ENCODE measurements at places on chromosomes 5 and 9.

- no peak for DNase-seq
Observed at GRCh38 chr5:168295574-168296201, 4.2 kb downstream of the WWC1 start.

GRCh38 chr9:92476962-92477361, 5.3 kb downstream of the ASPN start:
- DNase-seq = no peak

GRCh38 chr9:27110181-27110580, 1.2 kb downstream of the TEK start:
- no peak for DNase-seq

DNA sequence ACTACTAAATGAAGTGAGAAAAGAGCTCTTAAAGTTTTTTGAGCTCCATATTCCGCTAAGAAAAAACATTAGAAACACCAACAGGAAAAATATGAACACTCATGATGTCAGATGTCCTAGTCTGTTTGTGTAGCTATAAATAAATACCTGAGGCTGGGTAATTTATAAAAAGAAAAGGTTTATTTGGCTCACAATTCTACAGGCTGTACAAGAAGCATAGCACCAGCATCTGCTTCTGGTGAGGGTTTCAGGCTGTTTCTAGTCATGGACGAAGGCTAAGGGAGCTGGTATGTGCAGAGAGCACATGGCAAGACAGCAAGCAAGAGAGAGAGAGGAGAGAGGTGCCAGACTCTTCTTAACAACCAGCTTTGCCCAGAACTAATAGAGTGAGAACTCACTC, 186.2 kb downstream of the PLK2 start:
- DNase-seq = no peak

DNA sequence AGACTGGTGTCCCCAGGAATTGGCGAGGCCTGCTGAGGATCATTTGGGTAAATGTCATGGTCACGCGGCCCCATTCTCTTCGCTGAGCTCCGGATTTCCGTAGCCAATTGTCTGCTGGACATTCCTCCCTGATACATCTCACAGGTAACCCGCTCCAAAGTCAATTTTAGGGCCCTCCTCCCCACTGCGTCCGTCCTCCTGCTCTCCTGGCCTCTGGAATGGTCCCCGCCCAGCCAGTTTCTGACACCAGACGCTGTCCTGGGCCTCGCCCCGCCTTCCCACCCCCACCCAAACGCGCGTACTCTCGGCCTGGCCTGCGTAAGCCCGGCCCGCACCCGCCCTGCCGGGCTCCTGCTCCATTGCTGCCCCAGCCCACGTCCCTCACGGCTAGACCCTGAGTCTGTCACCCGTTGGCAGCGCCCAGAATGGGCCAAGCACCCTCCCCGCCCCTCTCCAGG, 202.0 kb downstream of the AUH start:
- DNase-seq = no peak

DNA sequence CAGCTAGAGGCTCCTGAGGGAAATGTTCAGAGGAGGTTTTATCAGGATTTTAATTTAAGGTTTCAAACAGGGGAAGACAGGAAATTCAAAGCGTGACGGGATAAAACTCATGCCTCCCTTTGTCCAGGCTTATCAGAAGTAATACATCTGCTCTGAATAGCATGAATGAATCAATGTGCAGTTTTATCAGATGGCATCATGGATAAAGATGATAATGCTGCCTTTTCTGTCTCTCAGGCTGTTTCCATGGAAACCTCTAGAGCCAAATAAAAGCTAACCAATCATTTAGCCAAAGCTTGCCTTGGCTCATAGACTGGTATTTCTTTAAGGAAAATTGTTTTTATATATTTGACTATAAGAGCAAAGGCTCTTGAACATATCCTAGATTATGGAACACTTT, 16.4 kb downstream of the MFAP3 start:
- DNase-seq = no peak

- DNase-seq = no peak
Observed at GRCh38 chr5:82107267-82107666, 135.4 kb downstream of the ATG10 start.

GRCh38 chr9:3947859-3948438, 351.9 kb downstream of the GLIS3 start:
- no peak for DNase-seq

DNA sequence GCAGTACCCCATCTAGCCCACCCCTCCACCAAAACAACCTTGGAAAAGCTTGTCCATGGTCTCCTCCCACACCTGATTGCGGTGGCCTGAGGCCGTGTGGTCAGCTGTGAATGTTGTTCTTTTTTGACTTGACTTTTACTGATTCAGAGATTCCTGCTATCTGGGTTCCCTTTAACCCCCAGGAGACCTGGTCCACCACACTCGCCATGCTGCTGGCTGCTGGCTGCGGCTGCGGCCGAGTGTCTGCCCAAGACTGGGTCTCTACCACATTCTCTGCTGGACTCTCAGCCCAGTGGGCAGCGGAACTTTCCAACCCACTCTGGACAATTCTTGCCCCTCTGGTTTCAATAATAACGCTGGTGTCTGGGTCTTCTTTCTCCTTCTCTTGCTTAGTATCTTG, 28.4 kb downstream of the FGF1 start:
- no peak for DNase-seq

DNA sequence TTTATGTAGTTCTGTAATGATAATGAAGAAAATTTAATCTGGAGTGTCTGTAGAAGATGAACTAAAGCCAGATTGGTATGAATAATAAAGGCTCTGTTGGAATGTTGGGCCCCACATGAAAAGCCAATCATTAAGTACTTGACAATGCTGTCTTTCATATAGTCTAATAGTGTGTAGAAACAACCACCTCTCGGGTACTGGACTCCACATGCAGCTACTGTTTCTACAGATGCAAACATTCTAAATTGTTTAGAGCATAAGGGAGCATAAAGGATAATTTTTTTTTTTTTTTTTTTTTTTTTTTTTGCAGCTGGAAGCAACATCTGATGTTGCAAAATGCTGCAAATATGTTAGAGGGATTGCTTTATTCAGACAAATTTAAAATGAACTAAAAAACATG, 354.3 kb downstream of the KCTD16 start:
- no peak for DNase-seq

DNA sequence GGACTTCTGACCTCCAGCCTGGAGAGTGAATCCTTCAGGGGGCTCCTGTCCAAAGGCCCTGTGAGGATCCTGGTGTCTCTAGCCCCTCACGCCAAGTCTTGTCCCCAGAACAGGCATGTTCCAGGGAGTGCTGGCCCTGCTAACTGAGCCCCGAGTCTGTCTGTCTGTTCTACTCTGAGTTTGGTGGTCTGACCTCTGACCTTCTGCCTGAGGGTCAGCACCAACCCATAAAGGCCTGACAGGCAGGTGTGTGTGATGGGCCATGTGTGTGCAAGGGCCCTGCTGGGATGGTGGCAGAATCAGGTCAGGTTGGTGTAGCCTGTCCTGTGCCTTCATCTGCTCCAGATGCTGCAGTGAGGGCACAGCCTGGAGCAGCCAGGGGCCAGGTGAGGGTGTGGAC, 46.3 kb downstream of the PHF2 start:
- no peak for DNase-seq

DNA sequence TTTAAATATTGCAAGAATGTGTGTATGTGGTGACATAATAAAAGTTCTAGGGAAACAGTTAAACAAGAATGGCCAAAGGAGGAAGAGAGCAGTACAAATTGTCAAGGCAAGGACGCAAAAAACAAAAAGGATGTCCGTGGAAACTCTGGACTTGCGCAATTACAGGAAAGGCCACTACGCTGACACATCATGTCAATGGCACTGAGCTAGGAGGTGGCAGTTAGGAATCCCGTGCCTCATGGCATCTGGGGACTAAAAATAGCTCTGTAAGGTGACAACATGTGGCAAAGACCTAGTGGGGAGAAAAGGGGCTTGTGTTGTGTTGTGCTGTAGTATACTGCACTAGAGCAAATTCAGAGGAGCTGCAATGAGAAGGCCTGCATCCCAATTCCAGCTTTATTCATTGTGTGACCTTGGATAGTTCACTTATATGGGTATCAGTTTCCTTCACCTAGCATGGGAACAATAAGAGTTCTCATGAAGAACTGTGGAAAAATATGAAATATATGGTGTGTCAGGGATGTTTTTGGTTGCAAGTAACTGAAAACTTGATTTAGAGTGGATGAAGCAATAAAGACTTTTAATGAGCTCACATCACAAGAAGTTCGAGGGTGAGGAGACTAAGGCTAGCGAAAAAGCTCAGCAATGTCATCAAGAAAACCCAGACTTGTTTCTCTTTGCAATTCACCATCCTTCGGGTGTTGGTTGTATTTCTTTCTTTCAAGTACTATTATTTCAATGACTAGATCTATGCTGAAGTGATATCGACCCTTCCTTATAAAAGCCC, 124.1 kb upstream of the STC2 start:
- DNase-seq = no peak

DNA sequence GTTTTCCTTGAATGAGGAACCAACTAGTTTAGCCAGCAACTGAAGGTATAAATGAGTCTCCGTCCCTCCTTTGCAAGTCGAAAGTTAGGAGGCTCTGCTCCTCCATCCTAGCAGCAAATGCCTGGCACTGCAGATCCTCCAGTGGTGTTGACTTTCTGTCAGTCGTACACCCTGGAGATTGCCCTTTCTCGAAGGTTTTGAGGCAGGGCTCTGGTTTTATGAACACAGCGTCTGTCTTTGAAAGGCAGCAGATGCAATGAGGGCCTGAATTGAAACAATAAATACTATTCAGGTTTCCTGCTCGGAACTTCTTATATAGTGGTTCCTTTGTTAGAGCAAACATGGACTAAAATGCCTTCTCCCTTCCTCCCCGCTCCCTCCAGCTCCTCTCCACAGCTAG, 284.0 kb downstream of the TMEM38B start:
- no peak for DNase-seq

GRCh38 chr5:56735849-56736641, 79.3 kb upstream of the MAP3K1 start:
- DNase-seq = no peak

- no peak for DNase-seq
Observed at GRCh38 chr9:36677611-36678010, 104.9 kb downstream of the MELK start.

DNA sequence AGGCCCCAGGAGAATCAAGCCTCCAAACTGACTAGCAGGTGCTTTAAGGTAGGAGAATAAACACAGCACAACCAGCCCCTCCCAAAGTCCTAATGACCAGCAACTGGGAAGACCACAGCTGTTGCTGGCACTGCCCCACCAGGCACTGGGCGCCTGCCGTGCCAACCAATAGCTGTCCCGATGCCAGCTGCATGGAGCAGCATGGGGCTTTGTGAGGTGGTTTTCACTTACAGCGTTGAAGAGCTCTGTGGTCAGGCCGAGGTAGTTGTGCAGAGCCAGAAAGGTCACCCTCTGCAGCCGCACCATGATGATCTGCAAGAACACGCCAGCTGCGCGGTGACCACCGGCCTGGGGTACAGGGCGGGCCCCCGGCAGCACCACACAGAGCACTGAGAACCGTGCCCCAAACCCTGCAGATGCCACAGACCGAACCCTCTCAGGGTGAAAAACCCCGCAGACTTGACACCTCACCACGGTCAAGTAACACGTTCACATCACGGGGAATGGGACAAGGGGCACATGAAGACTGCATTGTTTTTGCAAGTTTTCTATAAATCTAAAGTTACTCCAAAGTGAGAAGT, 28.7 kb downstream of the PNPLA7 start:
- no peak for DNase-seq
